ENCODE measurements at places on chromosomes 2 and 18.

DNA sequence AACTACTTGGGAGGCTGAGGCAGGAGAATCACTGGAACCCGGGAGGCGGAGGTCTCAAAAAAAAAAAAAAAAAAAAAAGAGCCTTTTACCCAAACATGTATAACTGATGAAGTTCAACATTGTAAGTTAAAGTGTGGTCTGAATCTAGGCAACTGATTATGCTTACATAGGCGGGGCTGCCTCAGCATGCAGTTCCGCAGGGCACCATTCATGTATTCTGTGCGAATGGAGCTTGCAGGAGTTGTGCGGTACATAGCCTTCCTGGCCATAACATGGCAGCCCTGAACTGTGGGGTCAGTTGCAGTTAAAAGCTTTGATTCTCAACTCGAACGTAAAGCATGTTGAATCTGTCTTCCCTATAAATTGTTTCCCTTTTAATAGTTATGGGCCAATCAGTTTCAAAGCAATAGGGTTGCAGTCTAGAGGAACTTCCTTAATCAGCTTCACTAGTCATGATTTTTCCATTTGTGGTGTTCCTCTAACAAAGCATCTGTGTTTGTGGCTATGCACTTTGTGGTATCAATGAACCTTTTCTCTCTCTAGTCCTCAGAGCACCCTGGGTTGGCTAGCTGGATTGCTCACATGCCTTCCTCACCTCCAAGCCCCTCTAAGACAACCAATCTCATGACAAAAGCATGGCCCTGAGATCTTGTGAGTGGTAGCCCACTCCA lies 30.6 kb upstream of the CEP68 start:
- DNase-seq, result no peak

- no peak for DNase-seq
Measured at GRCh38 chr18:58937071-58937886, 72.6 kb downstream of the ZNF532 start.

GRCh38 chr2:106163948-106164545 lies 30.1 kb downstream of the UXS1 start:
- no peak for DNase-seq

- peak; percentile 19 for DNase-seq
Measured at GRCh38 chr2:221517696-221518151, 54.4 kb downstream of the EPHA4 start.

GRCh38 chr18:67400502-67401117 lies 115.9 kb downstream of the DSEL start:
- no peak for DNase-seq

GRCh38 chr2:233565685-233566140 lies 869 bp downstream of the USP40 start:
- no peak for DNase-seq

DNA sequence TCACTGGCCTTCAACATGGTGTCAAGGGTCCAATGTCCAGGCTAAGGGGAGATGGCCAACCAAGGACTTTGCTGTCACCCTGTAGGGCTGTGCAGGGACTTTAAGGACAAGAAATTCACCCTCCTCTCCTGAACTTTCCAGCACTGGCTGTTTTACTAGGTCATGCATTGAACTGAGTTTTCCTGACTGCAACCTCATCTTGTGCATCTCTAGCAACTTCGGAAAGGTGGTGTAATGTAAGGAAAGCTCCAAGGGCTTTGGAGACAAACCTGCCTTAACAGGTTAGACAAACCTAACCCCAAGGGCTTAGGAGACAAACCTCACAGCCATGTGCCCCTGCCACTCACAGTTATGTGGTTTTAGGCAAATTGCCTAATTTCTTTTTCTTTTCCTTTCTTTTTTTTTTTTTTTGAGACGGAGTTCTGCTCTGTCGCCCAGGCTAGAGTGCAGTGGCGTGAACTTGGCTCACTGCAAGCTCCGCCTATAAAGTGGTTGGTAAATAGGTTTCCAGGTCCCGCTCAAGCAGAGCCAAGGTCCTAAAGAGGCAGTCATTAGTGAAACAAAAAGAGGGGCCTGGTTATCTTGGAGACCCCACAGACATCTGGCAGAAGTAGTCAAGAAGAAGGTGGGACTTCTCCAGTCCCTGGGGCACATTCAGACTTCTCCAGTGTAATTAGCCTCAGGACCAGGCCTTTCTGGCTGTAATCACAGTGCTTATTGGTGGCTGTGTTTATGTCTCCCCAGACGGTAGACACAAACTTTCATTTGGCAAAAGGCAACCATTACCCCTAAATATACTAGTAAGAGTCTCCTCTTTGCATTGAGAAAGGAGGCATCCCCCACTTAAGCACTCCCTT lies 37.6 kb upstream of the PMAIP1 start:
- DNase-seq, result no peak

DNA sequence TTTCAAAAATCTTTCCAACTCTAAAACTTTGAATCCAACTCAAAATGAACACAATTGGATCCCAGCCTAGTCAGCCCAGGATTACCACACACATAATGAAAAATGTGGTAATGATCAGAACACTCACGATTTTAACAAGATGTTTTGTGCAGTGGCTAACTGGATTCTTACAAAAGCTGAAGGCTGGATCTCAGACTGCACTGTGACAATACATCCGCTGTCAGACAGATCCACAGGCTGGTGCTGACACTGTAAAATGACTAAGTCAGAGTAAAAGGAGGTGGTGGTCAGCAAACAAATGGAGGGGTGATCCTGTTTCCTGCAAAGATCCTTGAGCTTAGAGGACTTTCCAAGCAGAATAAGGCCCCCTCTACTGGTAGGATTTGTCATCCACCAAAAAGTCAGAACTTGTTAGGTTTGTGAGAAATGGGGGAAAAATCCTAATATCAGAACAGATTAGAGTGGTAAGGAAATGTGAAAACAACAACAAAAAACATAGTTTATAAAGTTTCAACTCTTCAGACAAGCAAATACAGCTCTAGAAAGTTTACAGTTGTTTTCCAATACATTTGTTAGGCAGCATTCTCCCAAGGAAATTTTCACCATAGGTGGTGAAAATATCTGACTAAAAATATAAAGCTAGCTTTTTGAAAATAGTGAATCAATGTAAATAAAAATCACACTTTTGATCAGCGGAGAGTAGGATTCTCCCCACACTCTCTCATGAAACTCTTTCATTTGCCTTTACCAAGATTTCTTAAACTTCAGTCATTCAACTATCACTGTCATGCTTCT lies 211.9 kb downstream of the AGPS start:
- no peak for DNase-seq

GRCh38 chr2:18005411-18005810 lies 126.9 kb downstream of the KCNS3 start:
- DNase-seq, result no peak

- no peak for DNase-seq
Measured at GRCh38 chr2:55093381-55093780, 43.1 kb upstream of the RTN4 start.

GRCh38 chr2:202790676-202791075 lies 80.9 kb downstream of the ICA1L start:
- no peak for DNase-seq

DNA sequence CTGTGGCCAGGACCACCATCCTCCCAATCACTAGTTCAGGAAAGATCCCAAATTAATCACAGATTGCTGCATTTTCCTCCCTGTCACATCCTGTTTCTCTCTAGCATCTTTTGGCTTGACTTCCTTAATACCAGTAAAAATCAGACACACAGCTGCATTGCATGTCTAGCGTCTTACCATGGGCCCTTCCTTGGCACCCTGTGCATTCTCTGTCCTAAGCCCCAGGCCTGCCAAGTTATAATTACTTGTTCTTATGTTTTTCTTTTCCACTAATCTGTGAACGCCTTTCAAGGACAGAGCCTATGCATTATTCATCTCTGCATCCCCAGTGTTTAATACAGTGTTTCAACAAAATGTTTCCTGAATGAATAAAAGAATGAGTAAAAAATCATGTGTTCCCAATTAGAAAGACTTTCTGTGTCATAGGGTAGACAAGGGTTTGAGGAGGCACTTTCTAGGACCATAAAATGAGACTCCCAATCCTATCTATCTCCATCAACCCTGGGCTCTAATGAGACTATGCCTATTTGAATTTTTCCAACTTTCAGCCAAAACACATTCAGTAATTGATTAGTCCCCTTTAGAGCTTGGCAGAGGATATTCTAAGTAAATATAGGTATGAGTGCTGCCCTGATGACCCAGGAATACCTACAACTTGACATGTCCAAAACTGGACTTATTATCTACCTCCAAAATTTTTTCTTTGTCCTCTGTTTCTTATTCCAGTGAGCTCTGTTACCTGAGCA lies 10.3 kb upstream of the NT5C1B start:
- no peak for DNase-seq

- DNase-seq, result no peak
Measured at GRCh38 chr2:56314371-56314770, 130.6 kb downstream of the CCDC85A start.

- no peak for DNase-seq
Measured at GRCh38 chr2:28713577-28714298, 37.9 kb upstream of the PPP1CB start.

- no peak for DNase-seq
Measured at GRCh38 chr2:233068762-233069418, 8.7 kb downstream of the INPP5D start.

GRCh38 chr18:63162271-63163014 lies 157.1 kb downstream of the BCL2 start:
- DNase-seq, result no peak

- DNase-seq, result no peak
Measured at GRCh38 chr2:72797740-72798139, 28.1 kb downstream of the EXOC6B start.

DNA sequence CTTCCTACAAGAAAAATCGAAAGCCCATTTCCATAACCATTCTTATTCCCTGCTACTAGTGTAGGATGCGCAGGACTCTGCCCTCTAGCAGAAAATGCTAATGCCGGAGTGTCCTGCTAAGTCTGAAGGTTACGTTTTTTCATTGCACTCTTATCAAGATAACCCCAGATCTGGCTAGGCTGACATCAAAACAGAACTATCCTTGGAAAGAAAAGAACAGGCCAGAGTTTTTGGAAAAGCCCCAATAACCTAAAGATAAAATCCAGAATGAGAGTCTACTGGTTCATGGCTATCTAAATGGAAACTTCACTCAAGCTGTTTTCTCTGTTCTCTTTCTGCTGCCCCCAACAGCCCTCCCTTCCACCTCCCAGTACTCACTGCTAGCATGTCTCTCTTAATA lies 913 bp downstream of the RNF152 start:
- no peak for DNase-seq

GRCh38 chr2:858646-859045 lies 92.0 kb upstream of the SNTG2 start:
- DNase-seq, result no peak

DNA sequence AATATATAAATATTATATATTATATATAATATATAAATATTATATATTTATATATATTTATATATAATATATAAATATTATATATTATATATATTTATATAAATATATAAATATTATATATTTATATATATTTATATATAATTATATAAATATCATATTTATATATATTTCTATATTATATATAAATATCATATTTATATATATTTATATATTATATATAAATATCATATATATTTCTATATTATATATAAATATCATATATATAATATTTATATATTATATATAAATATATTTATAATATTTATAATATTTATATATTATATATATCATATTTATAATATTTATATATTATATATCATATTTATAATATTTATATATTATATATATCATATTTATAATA lies 321.4 kb downstream of the CDH2 start:
- DNase-seq, result no peak

DNA sequence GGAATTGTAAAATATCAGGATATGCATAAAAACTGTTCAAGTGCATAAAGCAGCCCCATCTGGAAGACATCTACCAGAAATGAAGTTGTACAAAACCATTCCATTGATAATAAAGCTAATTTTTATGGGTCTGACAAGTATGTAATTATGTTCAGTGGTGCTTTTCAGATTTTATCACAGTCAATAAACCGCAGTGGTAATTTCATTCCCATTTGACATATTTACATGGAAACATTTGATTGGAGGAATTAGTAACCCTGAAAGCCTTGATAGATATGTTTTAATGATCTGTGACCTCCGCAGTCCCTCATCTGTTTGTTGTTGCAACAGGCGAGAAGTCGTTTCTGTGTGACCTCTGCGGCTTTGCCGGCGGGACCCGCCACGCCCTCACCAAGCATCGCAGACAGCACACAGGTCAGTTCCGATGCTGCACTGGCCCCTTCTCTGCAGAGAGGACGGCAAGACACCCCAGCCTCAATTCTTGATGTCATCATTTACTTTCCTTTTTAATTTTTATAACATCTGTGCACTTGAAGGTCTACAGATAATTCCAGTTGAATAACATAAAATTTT lies 283.1 kb downstream of the ZNF407 start:
- DNase-seq, result no peak

DNA sequence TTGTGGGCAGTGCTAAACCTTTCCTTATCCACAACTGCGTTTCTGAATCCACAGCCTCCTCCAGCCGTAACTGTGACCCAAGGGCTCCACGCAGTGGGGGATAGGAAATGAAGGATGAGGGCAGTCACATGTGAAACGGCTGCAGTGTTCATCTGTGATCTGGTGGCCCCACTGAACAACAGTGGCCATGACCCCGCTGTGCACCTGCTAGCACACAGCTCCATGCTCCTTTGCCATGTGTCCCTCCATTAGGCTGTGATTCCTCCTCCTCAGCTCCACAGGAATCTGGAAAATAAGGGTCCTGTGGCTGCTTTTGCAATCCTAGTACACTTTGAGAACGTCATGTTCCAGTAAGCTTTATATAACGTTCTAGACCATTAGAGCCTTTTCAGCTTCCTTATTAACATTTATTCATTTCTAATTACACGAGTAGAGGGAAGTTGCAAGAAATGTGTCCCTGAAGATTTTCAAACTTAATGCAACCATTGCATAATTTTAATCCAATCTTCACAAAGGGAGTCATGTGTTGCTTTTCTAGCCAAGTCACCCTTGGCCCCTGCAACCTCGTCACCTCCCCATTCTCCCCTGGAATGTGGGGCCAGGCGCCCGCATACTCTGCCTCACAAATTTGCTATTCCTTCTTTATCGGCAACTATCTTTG lies 7.1 kb upstream of the NAPG start:
- DNase-seq, result no peak

- DNase-seq, result no peak
Measured at GRCh38 chr18:22490429-22490846, 72.7 kb upstream of the CTAGE1 start.

DNA sequence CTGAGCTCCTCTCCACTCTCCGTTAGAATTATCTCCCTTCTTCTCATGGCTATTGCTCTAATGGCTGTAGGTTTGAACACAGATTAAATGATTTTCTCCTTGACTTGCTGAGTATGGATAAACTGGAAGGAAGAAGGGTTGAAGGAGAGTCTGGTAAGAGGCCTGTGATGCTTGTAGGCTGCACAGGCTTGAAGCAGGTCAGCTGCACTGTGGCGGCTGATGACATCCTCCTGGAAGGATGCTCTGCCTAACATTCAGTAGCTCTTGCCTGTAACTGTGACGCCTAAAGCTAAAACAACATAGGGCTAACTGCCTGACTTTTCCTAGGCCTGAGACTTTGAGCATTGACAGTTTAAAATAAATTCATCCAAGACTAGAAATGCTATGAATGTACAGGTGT lies 166.3 kb downstream of the MREG start:
- no peak for DNase-seq
